ENCODE measurements at places on chromosomes 12 and 14. TPM values are rescaled to one million over a fixed set of nuclear protein-coding genes. Genes with fewer than 3 reads are reported as not detected.
A peak's percentile ranks its signal among the peaks of the same experiment; 100 is the strongest.

GRCh38 chr14:93891756-93892504, 35.2 kb upstream of the FAM181A start:
- no peak for DNase-seq

Gene CNTN1
- 32.6 TPM for polyA plus RNA-seq

- DNase-seq = no peak
Observed at GRCh38 chr14:92430686-92431085, 82.9 kb upstream of the RIN3 start.

DNA sequence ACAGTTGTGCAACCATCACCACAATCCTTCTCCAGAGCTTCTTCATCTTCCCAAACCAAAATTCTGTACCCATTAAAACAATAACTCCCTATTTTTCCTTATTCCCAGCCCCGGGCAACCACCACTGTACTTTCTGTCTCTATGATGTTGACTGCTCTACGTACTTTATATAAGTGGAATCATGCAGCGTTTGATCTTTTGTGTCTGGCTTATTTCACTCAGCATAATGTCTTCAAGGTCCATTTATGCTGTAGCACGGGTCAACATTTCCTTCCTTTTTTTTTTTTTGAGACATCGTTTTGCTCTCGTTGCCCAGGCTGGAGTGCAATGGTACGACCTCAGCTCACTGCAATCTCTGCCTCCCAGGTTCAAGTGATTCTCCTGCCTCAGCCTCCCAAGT, 162.7 kb upstream of the GSC start:
- no peak for DNase-seq

GRCh38 chr14:61616524-61617185, 78.7 kb upstream of the HIF1A start:
- DNase-seq = no peak

Gene DPY19L2
- 27.4 TPM for polyA plus RNA-seq

DNA sequence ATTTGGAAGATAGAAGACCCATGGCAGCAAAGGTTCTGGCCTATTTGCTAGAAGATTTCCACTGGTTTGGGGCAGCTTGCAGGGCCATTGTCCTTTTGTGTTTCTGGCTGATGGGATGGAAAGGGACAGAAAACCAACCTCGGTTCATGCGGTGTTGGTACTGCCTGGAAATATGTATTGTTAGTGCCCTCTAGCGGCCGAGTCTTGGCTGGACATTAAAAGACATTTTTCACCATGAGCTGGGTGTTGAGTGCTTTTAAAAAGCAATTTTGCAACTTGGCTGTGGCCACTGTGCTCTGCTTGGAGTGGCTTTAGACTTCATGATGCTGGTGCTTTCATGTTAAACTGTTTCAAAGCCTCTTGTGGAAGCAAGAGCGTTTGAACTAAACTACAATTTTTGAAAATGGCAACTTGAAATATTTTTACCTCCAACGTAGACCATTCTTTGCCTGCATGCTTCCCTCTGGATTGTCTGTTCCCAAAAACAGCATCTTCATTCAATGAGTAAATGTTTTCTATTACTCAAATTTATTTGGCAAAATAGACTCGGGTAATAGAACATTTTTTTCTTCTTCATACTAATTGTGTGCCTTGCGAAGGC, 102.7 kb upstream of the TBX5 start:
- peak; percentile 79 for DNase-seq

Gene EXD2
- 40.5 TPM for polyA plus RNA-seq

Gene AHNAK2
- polyA plus RNA-seq = 1.6 TPM

Gene CCND2
- 58.9 TPM for polyA plus RNA-seq

GRCh38 chr12:116346741-116347140, 69.2 kb upstream of the MED13L start:
- DNase-seq = no peak

GRCh38 chr12:124804011-124804621, 59.5 kb downstream of the SCARB1 start:
- DNase-seq = peak; percentile 22

- no peak for DNase-seq
Observed at GRCh38 chr14:61911574-61911973, 149.4 kb downstream of the SNAPC1 start.

DNA sequence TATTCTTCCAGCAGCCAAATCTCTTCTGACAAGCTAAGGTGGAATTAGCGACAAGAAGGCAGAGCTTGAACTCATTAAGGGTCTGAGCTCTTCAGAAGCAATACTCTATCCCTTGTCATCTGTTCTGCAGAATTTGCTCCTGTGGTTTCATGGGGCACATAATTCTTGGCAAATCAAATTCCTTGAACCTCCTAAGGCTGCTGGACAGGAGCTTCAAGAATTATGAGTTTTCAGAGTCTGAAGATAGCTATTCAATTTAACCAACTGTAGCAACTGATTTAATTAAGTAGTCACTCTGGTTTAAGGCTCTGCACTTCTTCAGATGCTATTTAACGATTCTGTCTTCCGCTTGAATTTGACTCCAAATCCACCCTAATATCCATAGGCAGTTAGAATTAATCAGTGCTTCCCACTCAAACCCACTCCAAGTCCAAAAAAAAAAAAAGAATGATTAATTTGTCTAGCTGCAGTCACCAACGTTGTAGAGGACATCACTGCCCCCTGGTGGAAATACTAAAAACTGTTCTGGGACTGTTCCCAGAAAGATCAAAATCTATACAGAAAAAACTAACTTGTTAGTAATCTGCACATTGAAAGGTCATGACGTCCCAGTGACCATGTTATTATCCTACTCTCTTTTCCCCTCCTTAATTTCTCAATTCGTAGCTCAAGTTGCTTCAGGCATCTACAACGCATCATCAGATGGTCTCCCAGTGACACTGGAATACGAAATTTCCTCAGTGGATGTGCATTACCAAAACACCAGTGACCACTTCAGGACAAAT, 169.9 kb downstream of the KIF21A start:
- peak; percentile 28 for DNase-seq

DNA sequence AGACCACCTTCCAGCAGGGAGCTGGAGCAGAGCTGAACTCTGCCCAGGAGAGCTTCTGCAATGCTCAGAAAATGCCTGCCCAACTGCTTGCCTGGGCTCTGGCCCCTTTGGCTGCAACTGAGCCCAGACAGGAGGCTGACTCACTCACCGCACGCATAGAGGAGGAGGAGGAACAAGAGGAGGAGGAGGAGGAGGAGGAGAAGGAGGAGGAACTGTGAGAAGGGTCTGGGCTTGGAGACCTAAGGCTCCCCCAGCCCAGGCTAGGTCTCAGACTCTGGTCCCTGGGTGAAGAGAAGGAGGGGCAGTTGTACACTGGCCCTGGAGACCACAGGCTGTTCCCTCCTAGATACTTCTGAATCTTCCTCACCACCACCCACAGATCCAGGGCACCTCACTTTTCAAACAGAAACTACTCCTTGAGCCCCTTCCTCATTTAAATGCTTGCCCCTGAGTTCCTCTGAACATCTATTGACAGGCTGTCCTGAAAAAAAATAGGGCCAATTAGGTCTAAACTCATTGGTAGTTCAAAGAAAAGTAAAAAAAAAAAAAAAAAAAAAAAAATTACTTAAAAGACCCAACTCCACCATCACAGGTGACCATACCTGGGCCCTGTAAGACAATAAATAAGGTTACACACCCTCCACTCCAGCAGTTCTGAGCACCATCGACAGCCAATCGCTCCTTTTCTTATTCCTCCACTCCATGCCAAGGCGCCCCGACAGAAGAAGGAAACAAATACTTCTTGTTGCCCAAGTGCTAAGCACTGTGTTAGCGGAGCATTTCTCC, 674 bp downstream of the VDR start:
- no peak for DNase-seq

Gene IAPP
- polyA plus RNA-seq = not detected

DNA sequence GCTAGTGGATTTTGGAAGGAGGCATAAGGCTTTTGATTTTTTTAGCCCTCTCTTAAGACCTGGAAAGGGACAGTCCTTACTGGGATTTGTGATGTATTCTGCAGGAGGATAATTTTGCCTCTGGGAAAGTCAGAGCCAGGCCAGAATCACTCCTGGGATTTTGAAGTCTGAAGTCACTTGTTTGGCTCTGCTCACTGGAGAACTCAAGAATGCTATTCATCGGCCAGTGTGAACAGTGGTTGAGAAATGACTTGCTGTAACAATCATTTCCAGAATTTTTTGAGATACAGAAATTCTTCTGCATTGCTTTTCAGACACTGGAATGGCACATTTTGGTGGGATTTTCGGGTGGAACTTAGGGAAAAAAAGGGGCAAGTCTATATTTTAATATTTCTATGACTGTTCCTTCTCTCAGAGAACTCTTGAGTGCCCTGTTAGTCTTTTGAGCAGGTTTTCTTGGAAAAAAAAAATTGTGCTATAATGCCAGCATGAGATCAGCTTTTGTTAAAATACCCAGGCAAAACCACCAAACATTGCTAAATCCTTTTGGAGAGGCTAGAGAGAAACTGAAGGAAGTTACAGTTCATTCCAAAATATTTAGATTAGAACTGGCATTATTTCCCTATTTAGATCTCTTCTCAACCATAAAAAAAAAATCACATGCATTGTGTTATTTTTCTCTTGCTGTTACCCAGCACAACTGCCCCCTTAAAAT, 26.1 kb upstream of the BHLHE41 start:
- no peak for DNase-seq

Gene FOXG1
- polyA plus RNA-seq = not detected

DNA sequence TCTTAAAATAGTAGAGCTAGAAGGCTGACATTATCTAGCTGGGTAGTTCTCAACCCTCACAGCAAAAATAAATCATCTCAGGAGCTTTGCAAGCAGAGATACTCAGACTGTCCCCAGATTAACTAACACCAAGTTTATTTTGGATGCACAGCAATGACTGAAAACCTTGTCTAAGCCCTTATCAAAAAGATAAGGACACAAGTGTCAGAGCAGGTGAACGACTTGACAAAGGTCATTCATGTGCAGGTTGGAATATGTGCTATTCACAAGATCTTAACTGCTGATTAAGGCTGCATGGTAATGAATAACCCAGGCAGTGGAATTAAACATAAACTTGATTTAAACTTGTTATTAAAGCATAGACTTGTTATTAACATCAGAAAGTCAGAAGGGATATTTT, 246.6 kb downstream of the BTG1 start:
- no peak for DNase-seq

DNA sequence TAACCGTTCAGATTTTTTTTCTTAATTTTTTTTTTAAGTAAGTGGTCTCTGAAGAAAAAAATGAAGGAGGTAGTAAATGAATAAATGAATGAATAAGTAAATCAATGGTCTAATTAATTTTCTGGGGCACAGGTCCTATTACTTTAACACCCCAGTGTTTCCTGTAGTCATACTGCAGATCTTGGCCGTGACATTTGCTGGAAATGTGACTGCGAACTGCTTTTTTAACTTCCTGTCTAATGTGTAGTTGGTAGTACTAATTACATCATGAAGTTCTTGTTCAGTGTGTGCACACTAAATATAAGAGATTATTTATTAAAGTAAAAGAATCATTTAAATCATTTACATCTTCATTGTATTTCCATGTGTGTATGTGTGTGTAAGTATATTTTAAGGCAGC, 45.4 kb downstream of the AEBP2 start:
- DNase-seq = no peak

DNA sequence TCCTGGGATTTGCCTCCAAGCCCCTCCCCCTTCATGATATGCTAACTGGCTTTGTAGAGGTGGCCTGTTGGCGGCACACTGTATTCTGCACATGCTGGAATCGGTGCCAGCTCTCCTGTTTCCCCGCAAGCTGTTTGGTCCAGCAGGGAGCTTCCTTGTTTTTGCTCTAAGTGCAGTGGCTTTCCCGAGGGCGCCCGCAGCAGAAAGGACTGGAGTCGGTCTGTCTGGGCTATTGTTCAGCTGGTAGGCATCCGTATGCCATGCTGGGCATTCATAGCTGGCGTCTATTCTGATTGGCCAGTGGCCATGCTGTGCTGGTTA, 88.9 kb upstream of the MED13L start:
- DNase-seq = no peak

Measured in right lung (tissue), 10 donors.